ENCODE measurements at places on chromosomes 7 and 10.

- no peak for DNase-seq
Observed at GRCh38 chr7:67573639-67574038, 577.0 kb downstream of the TYW1 start.

GRCh38 chr7:27392477-27392876 is 149.9 kb downstream of the EVX1 start:
- no peak for DNase-seq

- DNase-seq, result no peak
Observed at GRCh38 chr10:51567271-51567670, 132.1 kb downstream of the CSTF2T start.

DNA sequence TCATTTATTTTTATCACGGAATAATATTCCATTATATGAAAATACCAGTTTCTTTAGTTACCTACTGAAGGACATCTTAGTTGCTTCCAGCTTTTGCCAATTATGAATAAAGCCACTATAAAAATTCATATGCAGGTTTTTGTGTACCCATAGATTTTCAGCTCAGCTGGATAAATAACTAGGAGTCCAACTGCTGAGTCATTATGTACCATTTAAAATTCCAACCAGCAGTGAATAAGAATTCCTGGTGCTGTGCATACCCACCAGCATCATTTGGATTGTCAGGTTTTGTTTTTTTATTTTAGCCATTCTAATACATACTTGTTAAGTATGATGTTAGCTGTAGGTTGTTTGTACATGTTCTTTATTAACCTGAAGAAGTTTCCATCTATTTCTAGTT is 14.5 kb downstream of the FAM24B start:
- DNase-seq, result no peak

- DNase-seq, result no peak
Observed at GRCh38 chr7:149494738-149495368, 2.8 kb downstream of the ZNF746 start.

GRCh38 chr7:126937171-126937570 is 315.6 kb downstream of the GRM8 start:
- no peak for DNase-seq

DNA sequence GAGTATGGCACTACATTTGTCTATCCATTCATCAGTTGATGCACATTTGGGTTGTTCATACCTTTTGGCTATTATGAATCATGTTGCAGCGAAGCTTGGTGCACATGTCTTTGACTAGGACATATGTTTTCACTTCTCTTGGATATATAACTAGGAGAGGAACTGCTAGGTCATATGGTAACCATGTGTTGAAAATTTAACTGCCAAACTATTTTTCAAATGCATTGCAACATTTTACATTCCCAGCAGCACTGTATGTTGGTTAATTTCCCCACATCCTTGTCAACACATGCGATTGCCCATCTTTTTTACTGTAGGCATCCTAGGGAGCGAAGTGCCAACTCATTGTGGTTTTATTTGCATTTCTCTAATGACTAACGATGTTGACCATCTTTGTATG is 183.4 kb downstream of the PRKCQ start:
- DNase-seq, result no peak

DNA sequence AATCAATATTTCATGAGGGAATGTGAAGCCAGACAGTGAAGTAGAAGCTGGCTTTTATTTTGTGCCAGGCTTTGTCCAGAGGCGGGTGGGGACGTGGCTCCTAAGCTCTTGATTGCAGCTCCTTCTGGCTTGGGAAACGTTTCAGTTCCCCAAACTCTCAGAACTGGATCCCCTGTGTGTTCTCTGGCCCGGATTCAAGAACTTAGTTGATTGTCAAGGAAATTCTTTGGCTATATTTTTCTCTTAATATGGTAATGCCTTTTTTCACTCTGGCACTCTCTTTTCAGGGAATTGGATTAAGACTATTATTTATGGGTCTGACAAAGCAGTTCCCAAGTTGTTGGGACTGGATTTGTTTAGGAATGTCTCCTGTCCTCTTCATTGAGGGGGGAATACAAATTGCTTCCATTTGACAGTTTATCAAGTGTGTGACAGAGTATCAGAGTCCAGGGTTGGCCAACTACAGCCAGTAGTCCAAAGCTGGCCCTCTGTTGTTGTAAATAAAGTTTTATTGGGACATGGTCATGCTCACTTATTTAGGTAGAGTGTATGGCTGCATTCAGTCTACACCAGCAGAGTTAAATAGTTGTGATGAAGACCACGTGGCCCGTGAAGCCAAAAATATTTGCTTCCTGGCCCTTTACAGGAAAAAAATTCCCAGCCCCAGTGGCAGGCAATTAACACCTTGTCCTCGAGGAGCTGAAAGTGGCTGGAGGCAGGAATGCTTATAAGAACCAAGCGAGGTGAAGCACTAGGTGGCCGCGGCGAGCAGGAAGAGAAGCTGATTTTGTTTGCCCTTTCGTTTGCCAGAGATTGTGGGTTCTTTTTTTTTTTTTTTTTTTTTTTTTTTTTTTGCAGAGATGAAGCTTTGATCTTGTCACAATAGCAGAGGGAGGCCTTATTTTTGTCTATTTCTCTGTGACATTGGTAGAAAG is 34.3 kb downstream of the HTRA1 start:
- DNase-seq, result no peak

DNA sequence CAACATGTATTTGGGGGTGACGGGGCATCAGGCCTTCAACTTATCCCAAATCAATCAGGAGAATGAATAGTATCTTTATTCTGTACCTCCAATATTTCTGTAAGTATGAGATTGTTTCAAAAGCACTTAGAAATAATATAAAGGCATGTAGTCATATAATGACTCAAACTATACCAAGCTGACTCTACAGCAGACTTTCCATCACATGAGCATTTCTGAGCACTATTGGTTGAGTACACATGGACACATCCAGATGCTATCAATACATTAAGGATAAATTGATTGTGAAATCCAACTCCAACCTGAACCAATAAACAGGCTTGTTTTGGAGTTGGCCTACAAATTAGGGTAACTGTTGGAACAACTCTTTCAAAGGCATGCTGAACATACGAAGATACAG is 229.4 kb downstream of the SFMBT2 start:
- no peak for DNase-seq
